Progenitor cell of endocrine pancreas (in vitro differentiated cells): ENCODE measurements at places on chromosomes 4 and X.

DNA sequence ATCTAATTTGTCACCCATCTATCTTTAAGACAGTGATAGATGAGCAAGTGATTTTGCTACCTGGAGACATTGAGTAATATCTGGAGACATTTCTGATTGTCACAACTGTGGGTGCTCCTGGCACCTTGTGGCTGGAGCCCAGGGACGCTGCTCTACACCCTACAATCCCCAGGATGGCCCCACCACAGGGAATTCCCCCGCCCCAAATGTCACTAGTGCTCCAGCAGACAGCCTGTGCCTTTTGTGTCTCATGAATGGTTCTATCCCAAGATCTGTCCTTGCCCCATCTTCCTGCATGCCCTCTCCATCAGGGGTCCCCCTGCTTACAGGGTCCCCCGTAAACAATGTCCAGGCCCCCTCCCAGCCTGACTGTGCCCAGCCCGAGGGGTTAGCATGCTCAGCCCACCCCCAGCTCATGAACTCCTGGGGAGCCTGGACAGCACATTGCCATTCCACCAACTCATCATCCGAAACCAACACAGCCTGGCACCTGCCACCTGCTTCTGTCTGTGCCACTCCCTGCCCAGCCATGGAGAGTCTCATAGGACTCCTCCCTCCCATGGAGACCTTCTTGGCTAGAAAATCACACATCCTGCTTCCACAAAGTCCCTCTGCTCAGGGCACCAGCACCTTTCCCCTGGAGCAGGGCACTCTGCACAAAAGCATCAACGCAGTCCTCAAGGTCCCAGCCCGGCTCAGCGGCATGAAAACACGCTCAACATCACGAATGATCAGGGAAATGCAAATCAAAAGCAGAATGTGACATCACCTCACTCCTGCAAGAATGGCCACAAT is 5.7 kb downstream of the P2RY8 start:
- DNase-seq, result no peak

DNA sequence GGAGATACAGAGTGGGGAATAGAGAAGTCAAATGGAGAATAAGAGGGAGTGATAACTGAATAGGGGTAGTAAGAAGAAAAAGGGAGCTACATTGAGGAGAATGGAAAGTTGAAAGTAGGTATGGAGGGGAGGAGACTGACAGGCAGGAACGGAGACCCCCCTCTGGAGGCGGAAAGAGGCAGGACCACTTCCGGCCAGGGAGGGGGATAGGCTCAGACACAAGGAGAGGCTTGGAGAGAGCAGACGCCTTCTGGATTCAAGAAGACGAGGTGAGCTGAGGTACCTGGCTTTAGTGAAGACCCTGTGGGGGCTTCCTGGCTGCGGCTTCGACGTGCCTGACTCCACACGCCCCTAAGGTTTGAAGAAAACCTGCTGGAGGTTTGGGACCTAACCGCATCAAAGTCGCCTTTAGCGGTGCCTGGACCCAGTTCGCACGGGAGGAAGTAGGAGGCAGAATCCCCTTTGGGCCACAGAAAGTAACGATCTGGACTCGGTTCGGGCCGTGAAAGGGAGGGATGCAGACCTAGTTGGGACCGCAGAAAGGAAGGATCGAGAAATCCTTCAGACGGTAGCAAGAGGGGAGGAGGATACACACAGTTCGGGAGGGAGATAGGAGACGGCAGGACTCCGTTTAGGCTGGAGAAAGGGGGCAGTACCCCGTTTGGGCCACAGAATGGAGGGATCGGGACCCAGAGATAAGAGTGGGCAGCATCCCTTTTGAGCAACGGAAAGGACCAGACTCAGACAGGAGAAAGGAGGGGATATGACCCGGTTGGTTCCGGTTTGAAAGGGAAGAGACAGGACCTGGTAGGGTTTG is at the start of gene TRO:
Gene TRO (plus strand): TSS at position 215 of the 817 bp plus-strand sequence. CDS start 1,423 bp downstream, outside the sequence.
- no peak for DNase-seq

GRCh38 chr4:80173401-80173800 is 23.9 kb upstream of the PRDM8 start:
- DNase-seq, result no peak

GRCh38 chr4:176031922-176032321 is 33.7 kb upstream of the WDR17 start:
- DNase-seq, result no peak

GRCh38 chr4:24655326-24655725 is 71.0 kb upstream of the DHX15 start:
- no peak for DNase-seq
